ENCODE measurements at places on chromosomes 6 and 20. TPM values are rescaled to one million over a fixed set of nuclear protein-coding genes. Genes with fewer than 3 reads are reported as not detected.

TRIM15 gene
- total RNA-seq: 0.13 TPM

NR2E1 gene
- total RNA-seq: 0.13 TPM

TCP11 gene
- total RNA-seq: not detected

LPA gene
- total RNA-seq: 0.21 TPM

VGLL2 gene
- total RNA-seq: not detected

DNA sequence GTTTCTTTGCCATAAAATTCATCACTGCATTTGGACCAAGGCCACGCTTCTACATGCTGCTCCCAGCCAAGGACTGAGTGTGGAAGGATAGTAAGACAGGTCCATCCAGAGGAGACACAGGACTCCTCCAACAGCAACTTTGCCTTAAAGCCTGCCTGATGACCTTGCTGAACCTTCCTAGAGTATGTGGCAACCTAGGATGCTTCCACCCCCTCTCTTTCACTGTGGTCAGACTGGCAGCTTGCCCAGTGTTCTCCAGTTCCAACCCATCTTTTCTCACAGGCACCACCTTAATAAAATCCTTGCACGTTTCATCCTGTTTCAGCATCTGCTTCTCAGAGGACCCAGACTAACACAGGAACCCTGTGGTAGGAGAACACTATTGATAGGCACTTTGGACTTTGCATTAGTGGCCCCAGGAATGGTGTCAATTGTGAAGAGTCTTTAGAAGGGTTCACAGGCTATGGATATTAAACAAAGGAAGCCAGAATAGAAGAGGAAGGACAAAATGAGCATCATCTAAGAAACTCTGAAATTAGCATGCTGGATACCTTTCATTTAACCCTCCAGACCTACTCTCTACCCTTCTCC, 2.4 kb upstream of the PKHD1 start:
- H3K27me3 ChIP-seq: no peaks in the 10 kb centered on the region
- H3K27ac ChIP-seq: no peak overlapping the region
- H3K4me1 ChIP-seq: no peaks in the 10 kb centered on the region
- H3K4me3 ChIP-seq: no peak overlapping the region
- H3K36me3 ChIP-seq: no peaks in the 10 kb centered on the region
- no peak for DNase-seq

DNA sequence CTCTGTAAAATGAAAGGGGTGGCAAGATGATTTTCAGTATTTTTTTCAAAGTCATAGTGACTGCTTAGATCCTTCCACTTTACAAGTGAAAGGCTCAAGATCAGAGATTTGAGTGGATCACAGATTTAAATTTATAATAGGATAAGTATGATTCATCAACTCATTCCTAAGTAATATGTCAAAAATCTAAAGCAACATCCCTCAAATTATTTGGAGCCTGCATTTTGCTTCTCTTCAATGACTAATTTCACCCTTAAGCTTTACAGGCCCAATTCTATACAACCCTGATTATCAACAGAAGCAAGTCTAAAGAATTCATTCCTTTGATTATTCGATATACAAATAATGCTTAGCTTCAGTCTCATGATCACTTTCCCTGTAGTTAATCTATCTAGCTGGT, 93.9 kb upstream of the HEY2 start:
- no peaks in the 10 kb centered on the region for H3K36me3 ChIP-seq
- 0 out of 2 replicates have a peak, but pooled peaks cover 2% of the 10 kb centered on the region for H3K27me3 ChIP-seq
- no peak for DNase-seq
- H3K4me1 ChIP-seq: no peaks in the 10 kb centered on the region
- H3K4me3 ChIP-seq: no peak overlapping the region

- peaks cover 13% of the 10 kb centered on the region for H3K4me1 ChIP-seq
- H3K4me3 ChIP-seq: no peak overlapping the region
- H3K27me3 ChIP-seq: no peaks in the 10 kb centered on the region
- no peak overlapping the region for H3K27ac ChIP-seq
These were observed 2.6 kb downstream of the RPS10 start for GRCh38 chr6:34423254-34423653.

DNA sequence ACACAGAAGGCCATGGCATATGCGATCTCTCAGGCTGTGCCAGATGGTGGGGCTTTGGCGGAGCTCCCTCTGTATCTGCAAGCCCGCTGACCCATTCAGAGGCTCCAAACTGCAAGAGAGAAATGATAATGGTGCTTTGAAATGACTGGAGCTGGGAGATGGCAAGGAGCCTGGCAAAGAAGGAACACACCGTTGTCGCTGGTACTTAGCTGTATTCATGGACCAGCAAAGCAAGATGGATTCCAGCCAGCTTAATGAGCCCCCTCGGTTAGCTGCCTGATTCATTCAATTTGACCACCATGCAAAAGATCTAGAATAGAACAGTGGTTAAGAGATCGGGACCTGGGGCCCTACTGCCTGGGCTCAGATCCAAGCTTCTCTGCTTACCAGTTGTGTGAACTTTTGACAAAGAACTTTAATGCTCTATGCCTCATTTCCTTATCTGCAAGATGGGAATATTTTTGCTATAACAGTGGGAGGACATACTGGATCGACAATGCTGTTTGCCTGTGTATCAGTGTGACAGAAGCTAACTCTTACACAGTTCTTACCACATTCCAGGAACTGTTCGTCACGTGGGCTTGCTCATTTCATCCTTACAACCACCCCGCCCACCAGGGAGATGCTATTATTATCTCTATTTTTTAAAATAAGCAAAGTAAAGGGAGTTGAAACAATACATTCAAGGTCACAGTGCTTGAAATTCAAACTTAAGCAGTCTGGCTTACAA, 317.8 kb upstream of the SULF2 start:
- no peak overlapping the region for H3K27ac ChIP-seq
- no peak overlapping the region for H3K4me3 ChIP-seq
- no peaks in the 10 kb centered on the region for H3K4me1 ChIP-seq
- no peak for DNase-seq

- H3K4me1 ChIP-seq: no peaks in the 10 kb centered on the region
- no peak for DNase-seq
- no peak overlapping the region for H3K27ac ChIP-seq
- H3K27me3 ChIP-seq: no peaks in the 10 kb centered on the region
These were observed 357.9 kb upstream of the AGPAT4 start for GRCh38 chr6:161631676-161632194.

GRCh38 chr6:1893470-1894130, 283.9 kb downstream of the FOXC1 start:
- no peaks in the 10 kb centered on the region for H3K4me1 ChIP-seq
- no peak overlapping the region for H3K27ac ChIP-seq
- H3K4me3 ChIP-seq: no peak overlapping the region
- no peak for DNase-seq

GRCh38 chr20:47817573-47817972, 32.3 kb upstream of the SULF2 start:
- no peak overlapping the region for H3K4me3 ChIP-seq
- no peak overlapping the region for H3K27ac ChIP-seq
- peaks cover 12% of the 10 kb centered on the region for H3K27me3 ChIP-seq
- DNase-seq: no peak
- no peaks in the 10 kb centered on the region for H3K4me1 ChIP-seq

GRCh38 chr20:25291432-25292133, 43.7 kb downstream of the PYGB start:
- no peak overlapping the region for H3K4me3 ChIP-seq
- no peaks in the 10 kb centered on the region for H3K27me3 ChIP-seq
- no peak for DNase-seq
- H3K27ac ChIP-seq: 0 out of 2 replicates have a peak overlapping the region, but pooled peaks have one; percentile 27
- peaks cover 28% of the 10 kb centered on the region for H3K4me1 ChIP-seq
- peaks cover 6% of the 10 kb centered on the region for H3K36me3 ChIP-seq

GRCh38 chr20:20683481-20684321, 28.7 kb downstream of the RALGAPA2 start:
- H3K27me3 ChIP-seq: no peaks in the 10 kb centered on the region
- H3K4me1 ChIP-seq: no peaks in the 10 kb centered on the region
- no peak for DNase-seq
- no peak overlapping the region for H3K4me3 ChIP-seq
- H3K27ac ChIP-seq: no peak overlapping the region

- H3K27me3 ChIP-seq: no peaks in the 10 kb centered on the region
- no peak overlapping the region for H3K4me3 ChIP-seq
- no peaks in the 10 kb centered on the region for H3K36me3 ChIP-seq
- H3K27ac ChIP-seq: no peak overlapping the region
These were observed 396.8 kb downstream of the CDKAL1 start for GRCh38 chr6:20931093-20931492.

DNA sequence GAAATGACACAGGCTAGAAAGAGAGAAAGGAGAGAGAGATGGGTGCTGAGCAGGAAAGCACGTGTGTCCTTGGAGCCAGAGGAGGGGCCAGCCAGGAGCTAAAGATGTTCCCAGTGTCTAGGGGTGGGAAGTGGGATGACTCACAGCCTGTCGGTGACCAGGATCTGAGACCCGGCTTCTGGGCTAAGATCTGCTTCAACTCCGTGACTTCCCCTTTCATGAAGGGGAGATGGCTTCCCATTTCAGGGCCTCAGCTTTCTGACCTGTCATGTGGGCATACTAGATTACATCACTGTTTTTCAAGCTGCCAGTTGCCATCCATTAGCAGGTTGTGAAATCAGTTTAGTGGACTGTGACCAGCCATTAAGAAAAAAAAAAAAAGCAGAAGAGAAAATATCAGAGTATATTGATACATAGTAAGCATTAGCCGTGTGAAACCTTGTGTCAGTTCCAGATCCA, 5.4 kb downstream of the TGM3 start:
- no peaks in the 10 kb centered on the region for H3K4me1 ChIP-seq
- DNase-seq: no peak
- H3K27ac ChIP-seq: no peak overlapping the region

DNA sequence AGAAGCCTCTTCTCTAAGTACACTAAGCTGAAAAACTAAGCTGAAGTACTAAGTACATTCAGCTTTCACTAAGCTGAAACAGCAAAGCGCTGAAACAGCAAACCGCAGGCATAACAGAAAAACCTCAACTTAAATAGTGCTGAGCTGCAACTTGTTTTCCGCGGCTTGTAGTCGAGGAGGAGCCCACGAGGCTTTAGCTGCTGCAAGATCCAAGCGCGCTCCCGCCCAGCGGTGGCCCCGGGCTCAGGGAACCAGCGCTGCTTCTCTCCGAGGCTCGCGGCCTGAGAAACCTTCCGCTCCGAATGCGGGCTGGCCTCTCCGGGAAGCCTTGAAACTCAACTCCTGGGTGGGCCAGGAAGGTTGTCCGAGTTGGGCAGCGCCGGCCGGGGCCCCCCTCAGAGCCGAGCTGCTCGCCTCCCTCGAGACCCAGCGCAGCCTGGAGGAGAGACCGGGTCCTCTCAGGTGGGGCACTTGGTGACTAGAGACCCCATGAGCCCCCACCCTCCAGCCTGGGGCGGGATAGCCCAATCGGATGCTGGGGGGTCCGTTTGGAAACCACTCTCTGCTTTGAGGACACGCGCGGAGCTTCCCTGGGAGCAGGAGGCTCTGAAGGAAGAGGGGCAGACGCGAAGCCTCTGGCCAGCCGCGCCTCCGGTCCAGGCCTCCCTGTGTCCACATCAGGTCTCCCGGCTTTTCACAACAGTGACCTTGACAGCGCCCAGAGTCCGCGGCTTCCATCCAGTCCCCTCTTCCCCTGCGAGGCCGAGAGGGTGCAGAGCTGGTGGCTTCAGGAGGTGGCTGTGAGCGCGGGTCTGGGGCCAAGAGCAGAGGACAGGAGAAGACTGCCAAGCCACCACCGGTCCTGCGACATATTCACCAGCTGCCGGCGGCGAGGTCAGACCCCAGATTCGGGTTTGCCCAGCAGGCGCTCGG, 38.1 kb upstream of the HLA-E start:
- no peak overlapping the region for H3K27ac ChIP-seq
- no peaks in the 10 kb centered on the region for H3K36me3 ChIP-seq

DNA sequence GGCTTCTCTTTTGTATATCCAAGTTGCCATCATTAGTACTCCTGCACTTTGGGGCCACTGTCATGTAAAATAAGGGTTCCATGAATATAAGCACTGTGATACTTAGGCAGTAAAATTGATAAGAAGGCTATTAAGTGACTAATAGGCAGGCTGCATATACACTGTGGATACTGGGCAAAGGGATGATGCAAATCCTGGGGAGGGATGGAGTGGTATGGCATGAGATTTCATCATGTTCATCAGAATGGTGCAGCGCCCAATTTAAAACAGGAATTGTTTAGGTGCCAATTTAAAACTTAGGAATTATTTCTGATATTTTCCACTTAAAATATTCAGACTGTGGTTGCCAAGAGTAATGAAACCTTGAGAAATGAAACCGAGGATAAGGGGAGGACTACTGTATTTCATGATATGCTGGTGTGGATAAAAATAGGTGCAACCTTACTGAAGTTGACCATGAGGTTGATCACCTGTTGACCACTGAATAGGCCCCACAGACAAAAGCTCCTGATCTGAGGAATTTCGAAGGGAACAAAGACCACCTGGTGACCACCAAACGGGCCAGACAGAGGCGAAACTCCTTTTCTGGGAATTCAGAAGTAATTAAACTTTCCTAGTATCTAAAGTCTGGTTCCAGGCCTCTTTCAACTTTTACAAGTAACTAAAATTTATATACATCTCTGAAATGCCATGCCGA, 4.9 kb upstream of the TRIM39 start:
- no peaks in the 10 kb centered on the region for H3K27me3 ChIP-seq
- H3K4me3 ChIP-seq: no peak overlapping the region
- peaks cover 2% of the 10 kb centered on the region for H3K36me3 ChIP-seq
- H3K27ac ChIP-seq: peak overlapping the region; percentile 19
- H3K4me1 ChIP-seq: peaks cover 18% of the 10 kb centered on the region

DNA sequence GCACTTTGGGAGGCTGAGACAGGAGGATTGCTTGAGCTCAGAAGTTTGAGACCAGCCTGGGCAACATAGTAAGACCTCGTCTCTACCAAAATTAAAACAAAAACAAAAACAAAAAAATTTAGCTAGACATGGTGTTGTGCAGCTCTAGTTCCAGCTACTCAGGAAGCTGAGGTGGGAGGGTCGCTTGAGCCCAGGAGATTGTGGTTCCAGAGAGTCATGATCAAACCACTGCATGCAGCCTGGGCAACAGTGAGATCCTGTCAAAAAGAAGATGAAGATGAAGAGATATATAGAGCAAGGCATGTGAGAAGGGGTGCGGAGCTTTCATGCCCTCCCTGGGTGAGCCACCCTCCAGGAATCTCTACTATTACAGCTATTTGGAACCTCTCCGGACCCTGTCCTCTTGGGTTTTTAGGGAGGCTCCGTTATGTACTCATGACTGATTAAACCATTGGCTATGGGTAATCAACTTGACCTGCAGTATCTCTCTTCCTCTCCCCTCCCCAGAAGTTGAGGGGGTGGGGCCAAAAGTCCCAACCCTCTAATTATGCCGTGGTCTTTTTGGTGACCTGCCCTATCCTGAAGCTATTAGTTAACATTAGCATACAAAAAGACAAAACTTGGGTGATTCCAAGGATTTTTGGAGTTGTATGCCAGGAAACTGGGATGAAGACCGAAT, 9.0 kb downstream of the POLH start:
- H3K36me3 ChIP-seq: peaks cover 18% of the 10 kb centered on the region
- H3K27me3 ChIP-seq: no peaks in the 10 kb centered on the region
- no peak overlapping the region for H3K4me3 ChIP-seq

DNA sequence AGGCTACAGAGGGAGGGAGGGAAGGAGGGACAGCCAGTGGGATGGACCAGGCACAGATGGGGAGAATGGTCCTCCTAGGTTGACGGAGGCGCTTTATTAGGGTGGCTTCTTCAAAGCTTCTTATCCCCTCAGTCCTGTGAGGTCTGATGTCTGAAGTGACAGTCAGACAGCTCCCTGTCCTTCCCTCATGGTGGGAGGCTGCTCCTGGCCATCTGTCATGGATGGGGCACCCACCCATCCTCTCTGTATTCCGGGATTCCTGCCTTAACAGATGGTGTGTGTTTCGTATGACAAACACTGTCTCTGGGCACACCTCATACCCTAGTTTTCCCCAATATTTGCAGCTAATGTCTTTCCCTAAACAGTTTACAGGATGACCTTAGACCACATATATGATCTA, 7.9 kb downstream of the RIN2 start:
- no peak for DNase-seq
- H3K4me3 ChIP-seq: no peak overlapping the region
- peaks cover 3% of the 10 kb centered on the region for H3K4me1 ChIP-seq
- no peaks in the 10 kb centered on the region for H3K36me3 ChIP-seq
- no peak overlapping the region for H3K27ac ChIP-seq

Measured in Panc1 (cell line).